ENCODE measurements at places on chromosomes 2 and 18. TPM values are rescaled to one million over a fixed set of nuclear protein-coding genes. Genes with fewer than 3 reads are reported as not detected.

- no peak for DNase-seq
Observed at GRCh38 chr2:220855296-220855695, 716.8 kb downstream of the EPHA4 start.

GRCh38 chr18:23743733-23744333 is 54.6 kb downstream of the LAMA3 start:
- DNase-seq = no peak

DNA sequence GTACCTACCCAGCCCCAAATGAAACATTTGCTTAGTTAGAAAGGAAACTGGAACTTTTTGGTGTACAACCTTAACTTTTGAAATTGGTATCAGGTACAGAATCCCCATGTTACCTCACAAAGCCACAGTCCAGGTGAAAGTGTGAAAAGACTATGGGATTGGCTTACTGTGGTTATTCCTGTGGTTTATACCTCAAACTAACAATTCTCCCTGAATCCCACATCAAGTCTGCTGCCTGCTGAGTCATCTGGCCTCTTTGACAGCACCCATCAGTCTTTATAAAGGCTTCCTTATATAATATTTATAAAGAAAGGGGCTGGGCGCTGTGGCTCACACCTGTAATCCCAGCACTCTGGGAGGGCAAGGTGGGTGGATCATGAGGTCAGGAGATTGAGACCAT is 164.6 kb downstream of the TMEM247 start:
- DNase-seq = no peak

- no peak for DNase-seq
Observed at GRCh38 chr2:238484522-238485452, 58.1 kb downstream of the ASB1 start.

MYOM1 gene
- total RNA-seq = 2.4 TPM

IL36RN gene
- total RNA-seq = not detected
